Stimulated activated CD4-positive, alpha-beta T cell treated with anti-CD3 and anti-CD28 coated beads, Interleukin-15, amount 100 ng/mL, for 1 hour (primary cell): ENCODE measurements at places on chromosomes 13 and 19.

GRCh38 chr13:87208636-87209035 lies 462.5 kb upstream of the SLITRK5 start:
- DNase-seq, result no peak

DNA sequence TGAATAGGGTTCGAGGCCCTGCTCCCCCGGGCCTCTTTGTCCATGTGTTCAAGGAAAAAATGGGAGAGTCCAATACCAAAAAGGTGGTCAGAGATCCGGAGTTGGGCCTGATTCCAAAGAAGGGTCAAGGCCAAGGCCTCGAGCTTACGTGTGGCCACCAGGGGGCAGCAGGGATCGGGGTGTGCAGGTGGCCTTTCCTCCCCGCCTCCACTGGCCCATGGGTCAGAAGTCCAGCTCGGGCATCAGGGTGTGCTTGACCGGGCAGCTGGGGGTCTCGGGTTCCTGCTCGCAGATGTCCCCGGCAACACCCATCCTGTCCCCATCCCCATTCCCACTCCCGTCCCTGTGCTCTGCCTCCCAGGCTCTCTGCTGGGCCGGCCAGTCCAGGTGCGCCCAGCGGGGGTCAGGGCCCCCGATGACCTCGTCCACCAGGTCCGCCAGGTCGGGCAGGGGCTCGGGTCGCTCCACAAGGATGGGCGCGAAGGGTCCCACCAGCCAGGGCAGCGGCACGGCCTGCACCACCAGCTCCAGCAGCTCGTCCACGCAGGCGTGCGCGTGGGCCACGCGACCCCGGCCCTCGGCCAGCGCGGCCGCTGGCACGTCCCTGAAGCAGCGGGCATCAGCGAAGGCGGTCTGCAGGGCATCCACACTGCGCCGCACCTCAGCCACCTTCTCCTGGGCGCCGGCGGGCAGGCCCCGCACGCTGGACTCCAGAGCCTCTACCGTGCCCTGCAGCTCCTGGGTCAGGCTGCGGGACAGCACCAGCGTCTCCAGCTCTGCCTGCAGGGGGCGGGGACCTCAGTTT lies 5.2 kb upstream of the PLIN4 start:
- peak; percentile 9 for DNase-seq

- DNase-seq, result no peak
Measured at GRCh38 chr19:8242211-8242821, 33.1 kb downstream of the CERS4 start.

- DNase-seq, result no peak
Measured at GRCh38 chr19:19588546-19588945, 29.9 kb downstream of the PBX4 start.

GRCh38 chr13:106132216-106132615 lies 403.2 kb downstream of the EFNB2 start:
- DNase-seq, result no peak
